ENCODE measurements at places on chromosomes 7 and 10.
A peak's percentile ranks its signal among the peaks of the same experiment; 100 is the strongest.

- DNase-seq, result no peak
Measured at GRCh38 chr7:11182736-11183135, 209.1 kb downstream of the PHF14 start.

GRCh38 chr10:77526868-77527617, 110.6 kb downstream of the KCNMA1 start:
- DNase-seq, result no peak

DNA sequence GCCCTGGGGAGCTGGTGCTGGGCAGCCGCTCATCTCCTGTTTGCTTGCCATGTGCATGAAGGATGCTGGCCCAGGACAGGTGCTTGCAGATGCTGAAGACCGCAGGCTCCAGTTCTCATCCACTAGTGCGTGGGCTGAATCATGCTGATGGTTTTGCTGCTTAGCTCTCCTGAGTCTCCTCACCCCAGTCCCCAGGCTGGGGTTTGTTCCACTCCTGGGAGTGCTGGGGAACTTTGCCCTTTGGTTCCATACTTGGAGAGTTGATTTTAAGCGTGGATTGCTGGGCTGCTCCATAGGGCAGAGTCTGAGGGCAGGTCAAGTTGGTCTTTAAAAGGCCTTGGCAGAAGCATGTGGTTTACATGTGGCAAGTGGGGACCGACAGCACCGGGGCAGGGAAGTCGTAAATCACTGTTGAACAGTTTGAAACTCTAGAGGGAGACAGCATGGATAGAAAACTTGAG, 9.1 kb downstream of the DYNC2I1 start:
- no peak for DNase-seq

- no peak for DNase-seq
Measured at GRCh38 chr10:67612176-67612575, 83.8 kb downstream of the CTNNA3 start.

DNA sequence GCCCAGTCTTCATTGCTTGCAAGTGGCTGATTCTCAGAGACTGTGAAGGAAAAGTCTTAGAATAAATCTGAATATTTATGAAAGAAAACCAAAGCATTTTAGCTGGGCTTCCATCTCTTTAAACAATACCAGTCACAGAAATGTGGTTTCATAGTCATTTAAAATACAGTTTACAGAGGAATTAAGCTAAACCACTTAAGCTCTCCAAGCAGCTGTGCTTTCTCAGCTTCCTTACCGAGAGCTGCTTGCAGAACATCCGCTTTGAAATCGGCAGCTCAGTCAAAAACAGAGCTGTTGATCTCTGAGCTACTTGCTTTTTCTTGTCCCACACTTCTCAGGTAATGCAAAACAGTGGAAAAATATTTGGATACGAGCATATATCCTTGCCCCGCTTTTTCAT, 134.5 kb downstream of the DYNC1I1 start:
- DNase-seq, result no peak

DNA sequence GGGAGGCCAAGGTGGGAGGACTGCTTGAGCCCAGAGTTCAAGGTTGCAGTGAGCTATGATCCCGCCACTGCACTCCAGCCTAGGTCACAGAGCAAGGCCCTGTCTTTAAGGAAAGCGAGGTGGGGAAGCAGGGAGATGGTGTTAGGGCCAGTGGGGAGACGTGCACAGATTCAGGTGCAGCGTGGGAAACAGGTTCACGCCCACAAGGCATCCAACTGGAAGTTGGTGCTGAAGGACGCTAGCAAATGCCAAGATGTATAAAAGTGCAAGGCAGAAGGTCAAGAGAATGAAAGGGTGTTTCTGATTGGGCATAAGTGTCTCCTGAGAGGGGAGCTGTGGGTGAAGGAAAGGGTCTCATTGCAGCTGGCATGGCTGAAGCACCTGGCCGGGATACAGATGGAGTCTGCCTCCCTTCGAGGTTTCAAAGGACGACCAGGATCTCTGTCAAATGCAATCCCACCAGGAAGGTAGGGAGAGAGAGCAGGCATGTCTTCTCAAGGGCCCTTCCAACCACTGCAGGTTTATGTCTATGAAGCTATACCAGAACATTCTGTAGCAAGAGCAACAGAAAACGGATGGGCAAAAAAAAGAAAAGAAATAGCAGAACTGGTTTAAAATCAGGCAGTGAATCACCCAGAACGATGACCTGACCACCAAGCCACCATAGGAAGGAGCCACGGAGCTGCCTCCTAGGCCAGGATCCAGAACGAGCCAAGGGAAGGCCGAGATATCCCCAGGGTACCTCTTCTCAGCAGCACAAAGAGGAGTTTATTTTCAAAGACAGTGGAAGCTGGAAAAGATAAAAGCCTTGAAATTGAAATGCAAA, 43.2 kb downstream of the GSDME start:
- no peak for DNase-seq

DNA sequence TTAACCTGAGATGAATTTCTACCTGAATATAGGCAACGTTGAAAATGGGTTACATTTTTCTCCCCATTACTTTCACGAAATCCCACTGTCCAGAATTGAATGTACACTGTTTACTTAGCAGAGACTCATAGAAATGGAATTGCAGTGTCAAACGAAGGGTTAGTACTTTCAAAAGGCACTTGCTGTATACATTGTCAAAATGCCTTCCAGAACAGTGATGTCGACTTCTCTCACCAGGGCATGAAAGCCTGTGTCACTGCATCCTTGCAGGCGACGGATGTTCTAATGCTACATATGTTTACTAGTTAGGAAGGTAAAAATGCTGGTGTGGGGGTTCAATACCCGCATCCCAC, 41.2 kb downstream of the TACC2 start:
- DNase-seq, result no peak

DNA sequence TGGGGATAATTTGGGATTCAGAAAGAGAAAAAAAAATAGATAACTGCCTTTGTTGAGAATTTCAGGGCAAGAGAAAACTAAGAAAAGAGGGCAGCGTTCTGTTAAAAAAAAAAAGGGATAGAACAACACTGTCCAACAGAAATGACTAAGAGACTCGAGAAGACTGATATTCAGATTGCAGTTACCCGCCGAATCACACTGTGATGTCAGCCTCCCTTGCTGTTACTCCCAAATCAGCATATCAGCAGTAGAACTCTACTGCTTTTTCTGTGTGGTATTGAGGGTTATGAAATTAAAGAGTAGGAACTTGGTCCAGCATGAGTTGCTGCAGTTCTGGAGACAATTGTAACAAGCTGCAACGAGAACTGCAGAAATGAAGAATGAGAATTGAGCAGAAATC, 1.9 kb downstream of the GJC3 start:
- no peak for DNase-seq

DNA sequence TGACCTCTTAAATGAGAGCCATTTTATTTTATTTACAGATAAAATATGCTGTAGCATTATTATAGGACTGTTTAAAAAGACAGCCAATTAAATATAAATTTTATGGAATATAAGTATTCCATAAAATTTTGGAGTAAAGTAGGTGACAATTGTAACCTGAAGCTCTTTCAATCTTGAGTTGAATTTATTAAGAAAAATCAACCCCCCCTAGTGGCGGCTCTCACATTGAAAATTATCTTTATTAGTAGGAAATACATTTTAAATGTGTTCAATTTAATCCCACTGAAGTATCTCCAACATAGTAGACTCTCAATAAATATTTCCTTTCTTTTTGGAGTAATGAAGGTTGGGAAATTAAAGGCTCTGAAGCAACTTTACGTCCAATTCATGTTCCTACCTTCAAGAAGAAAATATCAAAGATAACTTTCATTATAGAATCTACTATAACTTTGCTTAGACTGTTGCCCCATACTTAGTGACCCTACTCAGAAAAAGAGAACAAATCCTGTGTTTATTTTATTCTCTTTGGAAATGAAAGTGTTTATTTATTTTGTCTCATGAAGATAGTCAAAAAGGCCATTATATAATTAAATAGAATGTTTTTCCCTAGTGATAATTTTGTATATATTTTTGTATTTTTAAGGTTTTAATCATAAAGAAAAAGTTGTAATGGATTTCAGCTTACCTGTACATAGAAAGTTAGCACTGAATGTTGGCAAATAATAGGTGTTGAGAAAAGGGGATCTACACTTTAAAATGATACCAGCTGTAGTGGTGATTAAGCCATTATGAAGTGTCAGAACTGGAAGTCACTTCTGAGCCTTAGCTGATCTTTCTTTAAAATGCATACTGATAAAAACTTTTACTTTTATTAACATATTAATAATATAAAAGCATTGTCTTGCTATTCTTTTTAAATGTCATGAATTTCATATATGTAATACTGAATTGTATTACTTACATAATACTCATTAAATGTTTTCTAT, 3.3 kb downstream of the AHR start:
- peak; percentile 53 for DNase-seq

DNA sequence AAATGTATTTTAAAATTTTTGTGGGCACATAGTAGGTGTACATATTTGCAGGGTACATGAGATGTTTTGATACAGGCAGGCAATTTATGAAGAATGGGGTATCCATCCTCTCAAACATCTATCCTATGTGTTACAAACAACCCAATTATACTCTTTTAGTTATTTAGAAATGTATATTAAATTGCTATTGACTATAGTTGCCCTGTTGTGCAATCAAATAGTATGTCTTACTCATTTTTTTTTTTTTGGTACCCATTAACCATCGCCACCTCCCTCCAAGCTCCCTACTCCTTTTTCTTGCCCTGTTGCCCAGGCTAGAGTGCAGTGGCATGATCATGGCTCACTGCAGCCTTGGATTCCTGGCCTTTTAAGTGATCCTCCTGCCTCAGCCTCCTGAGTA, 128.1 kb downstream of the BAMBI start:
- no peak for DNase-seq

- no peak for DNase-seq
Measured at GRCh38 chr10:127720142-127720541, 16.8 kb upstream of the FOXI2 start.

GRCh38 chr10:69262292-69262751, 16.0 kb upstream of the HK1 start:
- DNase-seq, result no peak

DNA sequence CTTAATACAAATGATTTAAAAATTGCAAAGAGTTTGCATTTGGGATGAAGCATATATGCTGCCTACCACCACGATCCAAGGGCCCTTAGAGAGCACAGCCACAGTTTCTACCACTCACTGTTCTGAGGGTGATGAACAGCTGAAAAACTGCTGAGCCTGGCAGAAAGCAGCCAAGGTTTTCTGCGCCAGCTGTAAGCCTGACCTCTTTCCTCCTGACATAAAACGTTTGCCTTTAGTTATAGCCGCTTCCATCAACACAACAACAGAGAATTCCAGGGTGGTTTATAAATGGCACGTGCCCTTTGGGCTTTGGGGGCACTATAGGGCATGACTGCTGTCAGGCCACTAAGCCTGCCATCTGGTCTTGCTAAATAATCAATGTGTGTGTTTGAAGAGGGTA, 222.8 kb downstream of the RELN start:
- no peak for DNase-seq

- no peak for DNase-seq
Measured at GRCh38 chr7:107396990-107397389, 72.9 kb upstream of the GPR22 start.

DNA sequence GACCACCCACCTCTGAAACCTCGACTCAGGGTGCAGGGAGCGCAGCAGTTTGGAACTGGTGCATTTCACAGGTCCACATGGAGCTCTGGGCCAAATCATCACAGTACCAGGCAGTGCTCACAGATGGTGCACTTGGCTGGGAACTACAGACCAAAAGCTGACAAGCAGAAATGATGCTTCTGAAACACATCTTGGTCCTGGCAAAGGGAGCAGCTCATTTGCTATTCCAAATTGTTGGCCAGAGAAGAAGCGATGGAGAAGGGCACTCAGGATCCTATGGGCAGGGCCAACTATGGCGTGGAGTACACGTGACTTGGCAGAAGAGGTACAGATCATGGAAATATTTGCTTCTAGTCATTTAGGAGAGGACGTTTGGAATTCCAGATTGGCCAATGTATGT, 383.9 kb downstream of the CALN1 start:
- DNase-seq, result no peak

- DNase-seq, result peak; percentile 75
Measured at GRCh38 chr7:150986099-150986512, 4.7 kb upstream of the NOS3 start.

DNA sequence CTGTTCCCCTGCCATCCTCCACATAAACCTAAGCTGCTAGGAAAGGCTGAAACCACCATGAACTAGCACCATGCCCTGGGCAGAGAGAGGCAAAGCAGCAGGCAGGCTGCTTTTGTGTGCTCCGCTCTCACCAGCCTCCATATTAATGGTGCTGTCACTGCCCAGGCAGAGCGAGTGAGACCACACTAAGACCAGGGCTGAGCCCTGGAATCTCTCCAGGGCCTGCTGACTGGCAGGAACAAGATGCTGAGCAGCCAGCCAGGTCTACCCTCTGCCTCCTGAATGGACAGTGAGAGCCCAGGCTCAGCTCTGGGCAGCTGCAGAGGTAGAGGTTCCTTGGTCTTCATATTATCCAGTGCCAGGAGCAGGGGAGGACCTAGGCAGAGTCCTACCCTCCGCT, 1.6 kb upstream of the CRHR2 start:
- peak; percentile 10 for DNase-seq

- no peak for DNase-seq
Measured at GRCh38 chr7:133542209-133542780, 289.4 kb downstream of the EXOC4 start.

- DNase-seq, result no peak
Measured at GRCh38 chr7:35533902-35534301, 161.0 kb downstream of the HERPUD2 start.

- DNase-seq, result no peak
Measured at GRCh38 chr10:78166261-78166660, 132.6 kb downstream of the RPS24 start.

DNA sequence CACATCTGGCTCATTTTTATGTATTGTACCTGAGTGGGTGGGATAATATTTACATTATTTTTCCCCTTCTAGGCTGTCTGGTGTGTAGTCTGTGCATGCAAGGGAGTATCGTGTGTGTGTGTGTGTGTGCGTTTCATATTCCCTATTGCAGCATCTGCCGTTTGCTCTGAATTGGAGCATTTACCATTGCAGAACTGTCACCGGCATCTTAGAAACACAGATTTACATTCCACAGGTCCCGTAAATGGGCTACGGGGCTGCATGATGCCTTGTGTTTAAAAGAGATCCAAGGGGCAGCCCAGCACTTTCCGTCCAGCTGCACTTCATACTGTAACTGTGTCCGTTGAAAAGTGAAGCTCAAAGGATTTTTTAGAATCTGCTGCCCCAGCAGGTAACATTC, 167.1 kb upstream of the KIAA1217 start:
- DNase-seq, result no peak
